ENCODE measurements at places on chromosomes 13 and 19. TPM values are rescaled to one million over a fixed set of nuclear protein-coding genes. Genes with fewer than 3 reads are reported as not detected.

Gene SLC25A42
- 6.7 TPM for total RNA-seq

DNA sequence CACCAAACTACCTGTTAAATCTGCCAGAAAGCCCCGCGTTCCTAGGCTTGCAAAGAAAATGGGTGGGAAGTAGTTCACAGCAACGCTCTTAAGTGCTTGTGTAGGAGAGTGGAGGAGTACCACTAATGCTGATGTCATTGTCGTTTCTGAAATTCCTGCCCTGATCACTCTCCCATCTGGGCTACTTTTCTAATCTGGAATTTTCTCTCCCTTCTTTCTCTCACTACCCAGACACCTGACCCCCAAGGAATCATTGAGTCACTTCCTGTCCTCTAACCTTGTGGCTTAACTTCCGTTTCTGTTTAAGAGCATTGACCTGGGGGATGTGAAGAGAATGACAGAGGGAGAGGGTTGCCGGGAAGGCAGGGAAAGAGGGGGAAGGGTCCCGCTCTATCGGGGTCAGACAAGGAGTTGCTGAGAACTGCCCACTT is 98.7 kb downstream of the STARD13 start:
- no peak for DNase-seq

Gene ELSPBP1
- not detected for total RNA-seq

DNA sequence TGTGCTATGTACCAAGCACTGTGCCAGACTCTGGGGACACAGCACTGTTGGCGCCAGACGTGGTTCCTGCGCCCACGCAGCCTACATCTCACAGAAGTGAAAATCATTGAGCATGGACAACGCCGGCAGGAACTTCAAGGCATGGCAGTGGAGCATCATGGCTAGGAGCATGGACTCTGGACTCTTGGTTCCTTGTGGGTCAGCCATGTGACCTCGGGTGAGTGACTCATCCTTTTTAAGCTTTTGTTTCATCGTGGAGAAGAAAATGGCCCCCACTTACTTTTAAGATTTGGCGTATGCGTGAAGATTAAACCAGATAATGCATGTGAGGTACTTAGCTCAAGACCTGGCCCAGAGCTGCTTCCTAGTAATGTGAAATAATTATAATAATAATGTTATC is 988.5 kb downstream of the UQCRFS1 start:
- no peak for DNase-seq

Gene ZNF492
- not detected for total RNA-seq

- DNase-seq, result no peak
Measured at GRCh38 chr13:41716236-41716635, 244.7 kb downstream of the VWA8 start.

GRCh38 chr13:33072759-33073158 is 56.5 kb downstream of the KL start:
- no peak for DNase-seq

DNA sequence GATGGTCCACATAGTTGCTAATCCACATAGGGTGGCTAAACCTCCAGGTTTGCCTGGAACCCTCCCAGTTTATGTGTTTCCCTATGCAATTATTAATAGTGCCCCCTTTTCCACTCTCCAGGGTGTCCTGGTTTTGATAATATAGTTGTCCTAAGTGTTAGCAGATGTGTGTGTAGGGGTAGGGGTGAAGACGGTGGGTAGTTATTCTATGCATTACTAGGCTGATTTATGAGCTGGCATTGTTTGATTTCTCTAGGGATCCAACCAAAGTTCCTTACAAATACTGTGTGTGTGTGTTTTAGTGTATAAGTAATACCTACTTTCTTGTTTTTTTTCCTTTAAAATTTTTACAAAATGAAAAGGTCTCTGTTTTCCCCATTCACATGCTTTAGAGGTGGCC is 21.1 kb downstream of the GTF2F2 start:
- DNase-seq, result no peak

DNA sequence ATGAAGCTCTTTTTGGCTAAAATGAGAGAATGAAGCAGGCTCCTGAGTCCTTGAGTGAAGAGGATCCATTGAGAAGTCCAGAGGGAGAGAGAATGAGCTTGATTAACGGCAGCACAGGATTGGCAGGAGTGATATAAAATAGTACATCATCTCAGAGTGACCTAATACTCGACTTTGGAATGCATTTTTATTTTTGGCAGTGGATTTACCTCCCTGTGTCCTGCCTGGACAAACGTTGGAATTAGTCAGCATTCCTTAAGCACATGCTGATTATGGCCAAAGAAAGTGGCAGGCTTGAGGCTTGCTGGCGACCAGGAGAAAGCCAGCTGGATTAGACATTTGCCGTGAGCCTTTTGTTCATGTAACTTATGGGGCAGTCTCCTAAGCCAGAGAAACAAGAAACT is 22.9 kb downstream of the LRCH1 start:
- DNase-seq, result peak; percentile 59

Gene SWSAP1
- total RNA-seq, result 0.38 TPM

Gene BEST2
- 0.13 TPM for total RNA-seq

- no peak for DNase-seq
Measured at GRCh38 chr13:74696148-74696922, 562.1 kb upstream of the KLF12 start.

Gene SYCN
- total RNA-seq, result not detected

- DNase-seq, result no peak
Measured at GRCh38 chr13:104372095-104372655, 1306.0 kb upstream of the SLC10A2 start.

Gene PABPC3
- 0.06 TPM for total RNA-seq

DNA sequence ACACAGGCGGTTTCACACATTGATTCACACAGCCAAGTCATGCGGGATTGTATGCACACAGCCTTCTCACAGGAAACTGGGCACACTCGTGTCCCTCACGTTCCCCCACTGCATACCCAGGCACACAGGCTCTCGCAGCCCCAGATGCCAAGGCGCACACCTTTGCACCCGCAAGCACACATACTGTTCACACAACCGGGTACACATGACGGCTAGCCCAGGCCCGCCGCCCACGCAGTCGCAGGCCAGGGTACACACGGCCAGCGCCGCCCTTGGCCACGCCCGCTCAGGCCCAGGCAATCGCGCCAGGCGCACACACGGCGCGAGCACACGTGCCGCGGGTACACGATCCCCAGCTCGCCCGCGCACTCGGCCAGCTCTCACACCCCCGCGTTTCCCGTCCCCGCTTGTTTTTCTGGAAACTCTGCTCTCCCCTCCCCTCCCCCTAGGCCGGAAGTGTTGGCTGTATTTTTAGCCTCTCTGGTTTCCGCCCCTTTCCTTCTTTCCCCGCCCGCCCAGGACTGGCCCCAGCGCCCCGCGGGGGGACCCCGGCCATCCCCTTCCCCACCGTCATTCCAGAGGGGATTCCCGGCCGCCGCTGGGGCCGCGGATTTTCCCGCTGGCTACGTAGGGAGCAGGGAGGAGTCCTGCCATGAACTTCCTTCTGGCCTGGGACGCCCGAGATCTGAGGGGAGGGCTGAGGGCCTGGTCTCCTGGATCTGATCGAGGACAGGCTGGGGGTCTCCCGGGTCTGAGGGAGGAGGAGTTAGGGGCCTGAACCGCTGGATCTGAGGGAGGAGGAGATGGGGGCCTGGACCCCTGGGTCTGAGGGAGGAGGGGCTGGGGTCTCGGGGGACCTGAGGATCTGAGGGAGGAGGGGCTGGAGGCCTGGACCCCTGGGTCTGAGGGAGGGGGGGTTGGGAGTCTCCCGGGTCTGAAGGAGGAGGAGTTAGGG is 4.0 kb upstream of the ZFP36 start:
- DNase-seq, result peak; percentile 93

DNA sequence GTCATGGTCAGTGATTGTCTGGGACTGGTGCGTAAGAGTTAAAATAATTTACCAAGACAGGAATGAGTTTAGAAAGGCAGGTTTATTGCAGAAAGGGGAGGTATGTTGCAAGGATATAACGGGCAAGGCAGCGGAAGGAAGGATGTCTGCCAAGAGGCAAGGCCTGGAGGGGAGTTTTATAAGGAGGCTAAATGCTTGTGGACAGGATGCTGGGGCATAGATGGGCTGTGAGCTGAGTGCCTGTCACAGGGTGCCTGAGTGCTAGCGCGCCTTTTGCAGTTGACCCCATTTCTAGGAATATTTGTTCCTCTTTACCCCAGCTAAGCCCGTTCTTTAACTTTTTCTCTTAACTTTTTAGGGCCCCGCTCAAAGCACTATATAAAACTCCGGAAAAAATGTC is 58.7 kb downstream of the TEX26 start:
- no peak for DNase-seq

Gene TMEM238
- total RNA-seq, result not detected

Gene SBSN
- total RNA-seq, result not detected

Gene BCAM
- 116 TPM for total RNA-seq

DNA sequence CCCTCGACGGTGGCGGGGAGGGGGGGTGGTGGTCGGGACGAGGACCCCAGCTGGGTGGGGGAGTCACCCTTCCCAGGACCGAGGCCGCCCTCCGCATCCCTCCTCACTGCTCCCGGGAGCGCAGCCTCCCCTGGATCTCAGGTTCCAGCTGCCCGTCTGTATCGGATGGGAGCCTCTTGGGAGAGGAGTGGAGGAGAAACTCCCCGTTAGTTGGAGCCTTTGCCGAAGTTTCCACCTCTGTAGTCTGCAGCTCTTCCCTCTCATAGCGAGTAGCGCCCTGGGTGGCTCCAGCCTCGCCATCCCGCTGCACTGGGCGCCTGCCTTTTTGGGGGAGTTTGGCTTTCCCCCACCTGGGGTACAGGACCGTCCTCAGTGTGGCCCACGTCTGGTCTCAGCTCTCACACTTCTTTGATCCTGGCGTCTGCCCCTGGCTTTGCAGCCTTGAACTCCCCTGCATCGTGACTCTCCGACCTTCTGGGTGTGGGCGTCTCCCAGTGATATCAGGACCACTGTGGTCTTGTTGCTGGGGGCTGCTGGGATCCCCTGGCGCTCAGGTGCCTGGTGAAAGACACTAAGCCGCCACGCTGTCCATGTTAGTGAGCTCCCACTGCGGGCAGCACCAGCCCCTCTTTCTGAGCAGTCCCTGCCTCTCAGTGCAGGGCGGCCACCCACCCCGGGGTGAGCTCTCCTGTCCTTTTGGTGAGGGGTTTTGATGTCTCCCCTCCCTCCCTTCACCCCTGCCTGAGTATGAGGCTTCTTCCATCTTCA is 1.1 kb downstream of the CNOT3 start:
- no peak for DNase-seq

Gene ADGRE3
- not detected for total RNA-seq

DNA sequence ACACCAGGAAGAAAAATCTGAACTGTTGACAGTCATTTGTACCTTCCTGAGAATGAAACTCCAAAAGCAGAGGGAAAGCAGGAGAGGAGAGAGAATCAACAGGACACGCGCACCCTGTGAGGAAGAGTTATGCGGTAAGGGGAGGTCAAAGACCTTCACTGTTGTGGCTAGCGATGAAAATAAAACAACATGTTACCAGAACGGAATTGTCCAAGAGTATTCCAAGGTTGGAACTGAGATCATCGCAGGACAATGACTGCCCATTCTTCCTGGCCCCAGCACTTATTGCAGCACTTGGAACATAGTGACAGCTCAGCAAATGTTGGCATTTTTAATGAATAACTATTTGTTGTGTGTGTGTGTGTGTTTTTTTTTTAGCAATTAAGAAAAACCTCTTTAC is 176.0 kb upstream of the TSC22D1 start:
- no peak for DNase-seq

Gene MYPOP
- 1.4 TPM for total RNA-seq

DNA sequence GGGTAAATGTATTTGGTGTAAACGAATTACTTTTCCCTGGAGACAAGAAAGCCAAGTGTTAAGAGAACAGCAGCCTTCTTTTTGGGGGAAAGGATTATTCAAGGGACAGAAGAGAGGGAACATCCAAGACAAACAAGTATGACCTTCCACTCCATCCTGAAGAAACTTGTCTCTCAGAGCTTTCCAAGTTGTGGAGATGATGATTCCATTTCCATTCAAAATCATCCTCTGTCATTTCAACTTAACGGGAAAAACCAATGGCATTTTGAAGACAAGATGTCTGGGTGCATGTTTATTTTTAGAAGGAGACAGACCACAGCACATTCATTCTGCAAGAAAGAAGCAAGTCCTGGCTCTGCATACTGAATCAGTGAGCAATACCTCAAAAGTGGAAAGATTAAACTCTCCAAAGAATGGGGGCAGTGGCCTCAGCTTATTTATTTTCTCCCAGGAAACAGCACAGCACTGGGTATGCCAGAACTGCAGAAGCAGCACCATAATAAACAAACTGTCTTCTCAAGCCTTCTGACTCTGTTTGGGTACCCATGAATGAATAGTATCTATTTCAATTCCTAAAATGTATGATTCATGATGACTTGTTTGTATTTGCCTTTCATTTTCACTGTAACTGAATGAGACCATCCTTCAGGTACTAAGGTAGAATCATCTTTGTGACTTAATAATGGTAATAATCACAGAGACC is 541.0 kb downstream of the RFC3 start:
- peak; percentile 79 for DNase-seq

Gene TRPM4
- 6.8 TPM for total RNA-seq

All from SJSA1 (cell line).